Hematopoietic multipotent progenitor cell treated with erythropoietin and hydrocortisone succinate and interleukin-3 and kit ligand, for 6 days (in vitro differentiated cells): ENCODE measurements at places on chromosomes 2 and 18.

GRCh38 chr2:72291059-72291458, 143.4 kb upstream of the CYP26B1 start:
- DNase-seq: no peak

DNA sequence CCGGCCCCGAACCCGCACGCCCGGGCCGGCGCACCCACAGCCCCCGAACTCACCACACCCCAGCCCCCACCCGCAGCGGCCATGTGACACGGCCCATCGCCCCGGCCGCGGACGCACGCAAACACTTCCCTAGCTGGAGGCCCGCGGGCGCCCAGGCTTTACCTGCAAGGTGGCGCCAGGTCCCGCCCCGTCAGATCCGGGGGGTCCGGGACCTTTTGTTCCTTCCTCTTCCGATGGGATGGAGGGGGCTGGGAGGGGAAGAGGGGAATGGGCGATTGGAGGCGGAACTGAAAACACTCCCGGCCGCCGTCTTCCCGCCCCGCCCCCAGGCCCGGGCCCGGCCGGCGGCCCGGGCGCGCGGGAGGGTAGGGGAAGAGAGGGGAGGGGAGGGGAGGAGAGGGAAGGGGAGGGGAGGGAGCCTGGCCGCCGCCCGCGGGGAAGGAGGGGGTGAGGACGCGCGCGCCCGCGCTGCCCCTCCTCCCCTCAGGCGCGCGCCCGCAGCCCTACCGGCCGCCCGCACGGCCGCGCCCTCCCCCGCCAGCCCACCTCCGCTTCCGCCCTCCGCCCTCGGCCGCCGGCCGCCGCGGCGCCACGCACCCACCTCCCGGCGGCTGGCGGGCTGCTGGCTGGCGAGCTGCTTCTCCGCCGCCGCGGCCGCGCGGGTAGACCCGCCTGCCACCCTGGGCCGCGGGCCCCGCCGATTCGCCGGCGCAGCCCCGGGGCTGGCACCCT, at the start of gene SMAD2:
SMAD2 (minus strand) TSS at position 461 of the 732 bp plus-strand sequence. CDS start 33,903 bp downstream, outside the sequence.
- DNase-seq: peak; percentile 81

- DNase-seq: no peak
These were observed 15.5 kb upstream of the BIN1 start for GRCh38 chr2:127122361-127123027.

DNA sequence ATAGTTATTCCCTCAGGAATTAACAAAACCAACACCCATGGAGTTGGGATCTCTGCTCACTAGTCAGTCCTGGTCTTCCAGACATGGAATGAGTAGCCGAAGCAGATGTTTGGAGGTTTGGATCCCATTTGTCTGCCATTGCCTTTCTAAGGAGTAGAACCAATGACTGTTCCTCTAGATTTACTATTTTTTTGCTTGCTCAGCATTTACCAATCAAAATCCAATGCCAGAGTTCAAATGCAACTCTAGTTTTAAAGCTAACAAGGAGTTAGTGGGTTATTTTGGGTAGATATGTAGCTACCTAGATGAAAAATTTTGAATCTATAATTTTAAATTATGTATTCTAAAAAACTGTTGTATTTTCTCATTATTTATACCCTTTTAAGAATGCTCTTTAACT, 62.6 kb downstream of the MALT1 start:
- no peak for DNase-seq

GRCh38 chr2:239991689-239992314, 33.3 kb downstream of the NDUFA10 start:
- peak; percentile 86 for DNase-seq

DNA sequence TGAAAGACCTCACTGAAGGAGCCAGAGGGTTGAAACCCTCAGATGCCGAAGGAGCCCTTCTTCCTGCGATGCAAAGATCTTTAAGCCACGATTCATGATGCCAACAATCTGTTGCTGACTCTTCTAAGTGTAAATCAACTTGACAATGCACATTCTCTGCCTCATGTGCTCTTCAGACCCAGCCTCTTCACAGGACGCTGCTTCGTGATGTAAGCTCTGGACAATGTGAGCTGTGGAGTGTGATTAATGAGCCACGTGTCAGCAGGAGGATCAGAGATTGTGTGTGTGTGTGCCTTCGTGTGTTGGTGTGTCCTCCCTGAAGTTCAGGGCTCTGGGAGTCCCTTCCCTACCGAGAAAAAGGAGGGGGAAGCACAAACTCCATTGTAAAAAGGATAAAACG, 26.5 kb upstream of the TWIST2 start:
- DNase-seq: no peak

DNA sequence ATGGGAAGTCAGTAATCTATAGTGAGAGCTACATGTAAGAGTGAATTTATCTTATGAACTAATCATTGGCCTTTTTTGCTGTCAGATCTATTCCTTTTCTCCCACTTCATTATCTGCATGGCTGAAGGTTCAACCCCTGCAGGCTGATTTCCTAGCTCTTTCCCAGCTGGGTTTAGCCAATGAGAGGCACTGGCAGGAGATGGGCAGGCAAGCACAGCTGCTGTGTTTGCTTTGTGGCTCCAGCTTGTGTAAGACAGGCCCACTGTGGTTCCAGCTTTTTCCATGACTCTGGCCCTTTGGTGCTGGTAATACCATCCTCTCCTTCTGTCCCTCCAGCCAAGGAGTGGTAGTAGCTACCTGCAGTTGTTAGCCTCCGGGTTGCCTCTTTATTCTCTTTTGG, 248.8 kb downstream of the PLCL1 start:
- DNase-seq: no peak

GRCh38 chr18:59536166-59536565, 161.1 kb downstream of the CCBE1 start:
- no peak for DNase-seq

DNA sequence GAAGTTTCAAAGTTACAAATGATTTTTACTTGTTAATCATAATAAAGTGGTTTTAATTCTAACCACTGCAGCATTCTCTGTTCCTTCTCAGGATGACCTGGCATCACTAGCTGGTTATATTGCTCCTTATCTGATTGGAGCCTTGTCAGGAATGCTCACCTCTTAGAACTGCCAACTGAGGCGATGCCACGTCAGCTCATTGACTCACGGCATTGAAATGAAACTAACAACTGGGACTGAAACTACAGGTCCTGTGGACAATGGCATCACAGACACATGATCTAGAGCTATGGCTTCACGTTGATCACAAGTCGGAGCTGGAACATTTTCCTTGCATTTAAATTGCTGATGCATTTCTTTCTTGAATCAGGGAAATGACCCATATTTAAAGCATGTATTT, 54.9 kb upstream of the MAP2 start:
- no peak for DNase-seq

GRCh38 chr2:29549069-29549380, 372.4 kb downstream of the ALK start:
- no peak for DNase-seq

DNA sequence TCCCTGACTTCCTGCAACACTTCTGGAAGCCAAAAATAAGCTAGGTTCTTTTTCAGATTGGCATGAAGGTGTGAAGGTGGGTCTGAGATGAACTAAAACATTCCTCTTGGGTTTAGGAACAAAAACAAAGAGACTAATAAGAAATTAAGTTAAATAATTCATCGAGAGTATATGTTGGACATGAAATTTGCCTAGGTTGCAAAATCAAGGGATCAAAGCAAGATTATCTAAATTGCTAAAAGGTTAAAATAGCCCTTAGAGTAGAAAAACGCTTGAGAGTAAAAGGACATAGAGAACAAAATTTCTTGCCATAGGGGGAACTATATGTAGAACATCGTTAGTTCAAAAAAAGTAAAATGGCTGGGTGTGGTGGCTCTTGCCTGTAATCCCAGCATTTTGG, 845.9 kb upstream of the NXPH2 start:
- DNase-seq: no peak
